ENCODE measurements at places on chromosomes 3 and 15. TPM values are rescaled to one million over a fixed set of nuclear protein-coding genes. Genes with fewer than 3 reads are reported as not detected.

GRCh38 chr3:49017229-49017970 is 980 bp downstream of the DALRD3 start:
- no peak for DNase-seq

GRCh38 chr15:63188926-63189871 is at the start of gene RAB8B:
RAB8B (plus strand) TSS chr15:63189606; CDS start chr15:63189625, 19 bp downstream.
- peak; percentile 99 for DNase-seq

Gene NISCH
- 84.1 TPM for total RNA-seq

Gene UCN2
- total RNA-seq, result not detected

Gene SCN10A
- total RNA-seq, result not detected

Measured in activated CD8-positive, alpha-beta memory T cell treated with anti-CD3 and anti-CD28 coated beads, Interleukin-2, amount 10 ng/mL, durations not matched to agents 7 days and 5 days (primary cell).